ENCODE measurements at places on chromosomes 6 and 20.

GRCh38 chr6:36757206-36757605 is 59.6 kb downstream of the RAB44 start:
- peak; percentile 65 for DNase-seq

DNA sequence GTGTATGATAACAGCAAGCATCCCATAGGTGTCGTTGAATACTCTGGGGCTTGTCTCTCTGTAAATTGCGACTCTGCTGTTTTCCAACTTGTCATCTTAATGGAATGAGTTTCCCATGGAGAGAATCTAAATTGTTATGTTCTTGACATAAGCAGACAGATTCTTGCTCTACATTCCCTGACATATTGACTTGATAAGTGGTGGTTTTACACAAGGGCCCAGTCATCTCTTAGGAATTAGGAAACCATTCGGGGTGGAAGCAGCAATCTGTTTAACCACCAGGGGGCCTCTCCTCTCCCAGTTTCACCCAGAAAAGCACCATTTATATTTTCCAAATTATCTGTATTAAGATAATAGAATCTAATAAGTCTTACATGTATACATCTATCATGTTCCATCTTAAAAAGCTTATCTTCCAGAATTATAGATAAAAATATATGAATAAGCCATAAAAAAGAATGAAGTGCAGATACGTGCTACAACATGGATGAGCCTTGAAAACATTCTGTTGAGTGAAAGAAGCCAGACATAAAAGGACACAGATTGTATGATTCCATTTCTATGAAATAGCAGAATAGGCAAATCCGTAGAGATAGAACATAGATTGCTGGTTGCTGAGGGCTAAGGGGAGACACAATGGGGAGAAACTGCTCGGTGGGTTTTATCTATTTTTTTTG is 23.1 kb upstream of the MROH8 start:
- DNase-seq: peak; percentile 24

GRCh38 chr6:36820700-36821580 is 18.3 kb downstream of the CPNE5 start:
- DNase-seq: no peak

- DNase-seq: peak; percentile 40
These were observed 256.5 kb downstream of the FARS2 start for GRCh38 chr6:5517796-5518195.

DNA sequence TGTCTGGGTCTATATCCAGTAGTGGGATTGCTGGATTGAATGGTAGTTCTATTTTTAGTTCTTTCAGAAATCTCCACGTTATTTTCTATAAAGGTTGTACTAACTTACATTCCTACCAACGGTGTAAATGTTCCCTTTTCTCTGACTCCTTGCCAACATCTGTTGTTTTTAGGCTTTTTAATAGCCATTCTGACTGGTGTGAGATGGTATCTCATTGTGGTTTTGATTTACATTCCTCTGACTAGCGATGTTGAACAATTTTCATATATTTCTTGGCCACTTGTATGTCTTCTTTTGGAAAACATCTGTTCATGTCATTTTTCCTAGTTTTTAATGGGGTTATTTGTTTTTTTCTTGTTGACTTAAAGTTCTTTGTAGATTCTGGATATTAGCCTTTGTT is 99.3 kb downstream of the BMP2 start:
- DNase-seq: no peak

- peak; percentile 75 for DNase-seq
These were observed 63.6 kb downstream of the HUS1B start for GRCh38 chr6:593139-593906.

- DNase-seq: no peak
These were observed 31.9 kb downstream of the VAPB start for GRCh38 chr20:58420798-58421496.

DNA sequence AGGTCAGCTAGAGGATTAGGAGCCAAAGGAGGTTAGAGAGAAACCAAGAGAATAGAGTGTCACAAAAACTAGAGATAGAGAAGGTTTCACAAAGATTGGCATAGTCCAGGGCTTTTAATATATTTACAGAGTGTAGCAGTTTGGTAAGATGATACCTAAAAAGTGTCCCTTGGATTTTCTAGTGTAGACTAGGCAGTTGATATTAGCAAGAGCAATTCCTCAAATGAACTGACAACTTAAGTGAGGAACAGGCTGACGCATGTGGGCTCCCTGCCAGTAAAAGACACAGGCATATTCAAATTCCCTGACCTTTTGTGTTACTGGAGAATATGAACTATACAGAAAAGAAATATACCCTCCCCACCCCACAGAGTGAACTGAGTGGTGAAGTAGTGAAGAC is 40.1 kb downstream of the VTA1 start:
- DNase-seq: no peak

- DNase-seq: no peak
These were observed 11.8 kb downstream of the RPS6KA2 start for GRCh38 chr6:166615059-166615770.

DNA sequence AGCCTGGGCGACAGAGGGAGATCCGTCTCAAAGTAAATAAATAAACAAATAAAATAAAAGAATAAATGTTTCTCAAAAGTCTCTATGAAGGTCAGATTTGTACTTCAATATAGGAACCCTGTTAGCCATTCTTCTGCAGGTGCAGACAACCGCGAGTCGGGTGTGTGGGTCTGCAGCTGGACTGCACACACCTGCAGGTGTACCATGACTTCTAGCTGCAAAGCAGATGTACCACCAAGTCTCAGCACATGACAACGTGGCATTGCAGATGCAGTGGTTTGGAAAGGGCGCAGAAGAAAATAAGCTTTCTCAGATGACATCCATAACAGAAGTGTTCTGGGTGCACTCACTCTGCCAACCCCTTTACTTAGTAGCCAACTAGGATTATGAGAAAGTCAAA is 239.7 kb downstream of the ATXN1 start:
- DNase-seq: no peak

All from CD4-positive, alpha-beta T cell treated with Interleukin-15 for 4 hours (primary cell).